ENCODE measurements at places on chromosomes 13 and 19.

DNA sequence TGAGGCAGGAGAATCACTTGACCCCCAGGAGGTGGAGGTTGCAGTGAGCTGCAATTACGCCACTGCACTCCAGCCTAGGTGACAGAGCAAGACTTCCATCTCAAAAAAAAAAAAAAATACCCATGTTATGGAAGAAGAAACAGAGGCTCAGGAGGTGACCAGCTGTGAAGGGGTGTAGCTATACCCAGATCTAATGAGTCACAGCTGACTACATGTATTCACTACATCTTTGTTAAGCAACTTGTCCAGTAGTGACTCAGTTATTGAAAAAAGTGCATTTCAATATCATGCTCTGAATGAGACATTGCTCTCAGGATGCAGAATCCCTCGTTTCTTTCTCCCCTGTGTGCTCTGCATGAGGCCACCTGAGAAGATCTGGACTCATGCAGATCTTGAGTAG lies 16.1 kb upstream of the SPART start:
- no peak for DNase-seq

- no peak for DNase-seq
Observed at GRCh38 chr19:41133260-41133659, 19.0 kb downstream of the CYP2F1 start.

DNA sequence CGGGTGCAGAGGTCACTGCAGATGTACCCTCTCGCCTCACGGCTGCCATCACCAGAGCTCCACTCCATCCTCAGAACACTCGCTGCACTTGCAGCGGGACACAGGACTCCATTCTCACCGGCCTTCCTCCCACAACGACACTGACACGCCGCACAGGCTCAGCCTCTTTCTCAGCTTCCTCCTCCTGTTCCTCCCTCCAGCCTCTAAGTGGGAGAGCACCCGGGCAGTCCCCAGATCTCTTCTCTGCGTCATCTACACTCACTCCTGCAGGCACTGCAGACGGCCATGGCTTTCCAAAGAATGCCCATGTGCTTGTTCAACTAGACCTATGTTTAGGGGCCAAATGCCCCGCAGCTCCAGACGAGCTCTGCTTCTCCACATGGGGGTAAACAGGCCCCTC lies 14.3 kb upstream of the FKRP start:
- no peak for DNase-seq

DNA sequence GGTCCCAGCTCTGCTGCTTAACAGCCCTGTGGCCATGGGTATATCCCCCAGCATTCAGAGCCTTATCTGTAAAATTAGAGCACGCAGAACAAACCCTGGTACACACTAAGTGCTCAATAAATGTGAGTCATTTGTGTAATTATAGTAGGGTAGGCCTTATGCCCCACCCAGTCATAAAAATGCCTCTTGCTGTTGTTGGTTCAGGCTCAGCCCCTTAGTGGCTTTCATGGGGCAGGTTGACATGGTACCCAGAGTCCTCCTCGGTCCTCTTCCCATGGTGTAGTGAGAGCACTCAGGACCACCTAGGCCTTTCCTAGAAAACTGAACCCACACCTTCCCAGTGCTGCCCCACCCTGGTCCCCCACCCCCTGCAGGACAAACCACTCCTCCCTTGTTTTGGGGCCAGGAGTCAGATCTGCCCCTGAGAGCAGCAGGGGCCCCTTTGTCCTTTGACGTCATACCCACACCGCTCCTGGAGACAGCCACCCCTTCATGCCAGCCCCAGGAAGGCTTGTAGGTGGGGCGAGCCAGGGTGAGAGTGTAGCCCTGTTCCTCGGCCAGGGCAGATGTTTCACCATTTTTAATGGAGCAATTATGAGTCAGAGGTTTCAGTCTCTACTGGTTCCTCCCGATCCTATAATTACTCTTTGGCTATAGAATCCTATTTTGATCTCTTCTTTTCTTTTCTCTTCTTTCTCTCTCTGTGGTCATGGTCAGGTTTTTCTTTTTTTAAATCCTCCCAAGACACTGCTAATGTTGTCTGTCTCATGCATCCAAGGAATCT lies 36.8 kb downstream of the ACTN4 start:
- no peak for DNase-seq

- no peak for DNase-seq
Observed at GRCh38 chr13:106942563-106942962, 374.6 kb upstream of the ARGLU1 start.

DNA sequence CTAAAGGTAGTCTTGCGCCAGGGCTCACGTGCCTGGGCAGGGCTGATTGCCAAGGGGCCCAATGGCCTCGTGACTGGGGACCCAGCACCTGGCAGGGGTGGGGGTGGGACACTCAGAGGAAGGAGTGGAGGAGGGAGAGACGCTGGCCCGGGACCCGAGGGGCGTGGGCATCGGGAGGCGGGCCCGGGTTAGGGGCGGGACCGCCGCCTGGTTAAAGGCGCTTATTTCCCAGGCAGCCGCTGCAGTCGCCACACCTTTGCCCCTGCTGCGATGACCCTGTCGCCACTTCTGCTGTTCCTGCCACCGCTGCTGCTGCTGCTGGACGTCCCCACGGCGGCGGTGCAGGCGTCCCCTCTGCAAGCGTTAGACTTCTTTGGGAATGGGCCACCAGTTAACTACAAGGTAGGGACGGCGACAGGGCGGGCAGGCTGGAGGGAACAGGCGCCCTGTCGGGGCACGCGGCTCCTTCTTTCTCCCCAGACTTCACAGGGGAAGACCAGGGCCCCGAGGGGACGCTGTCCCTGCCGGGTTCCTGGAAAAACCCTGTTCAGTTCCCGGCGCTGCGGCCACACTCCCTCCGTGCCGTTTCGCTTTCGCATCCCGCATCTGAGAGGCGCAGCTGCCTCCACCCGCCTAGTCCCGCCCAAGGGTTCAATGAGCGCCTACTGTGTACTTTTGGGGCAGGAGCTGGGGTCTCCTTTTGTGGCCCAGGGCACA lies at the start of gene IFI30:
TSS of gene IFI30 (plus strand) at position 242 of the 717 bp plus-strand sequence. CDS start at position 271, 29 bp downstream.
- DNase-seq = no peak

DNA sequence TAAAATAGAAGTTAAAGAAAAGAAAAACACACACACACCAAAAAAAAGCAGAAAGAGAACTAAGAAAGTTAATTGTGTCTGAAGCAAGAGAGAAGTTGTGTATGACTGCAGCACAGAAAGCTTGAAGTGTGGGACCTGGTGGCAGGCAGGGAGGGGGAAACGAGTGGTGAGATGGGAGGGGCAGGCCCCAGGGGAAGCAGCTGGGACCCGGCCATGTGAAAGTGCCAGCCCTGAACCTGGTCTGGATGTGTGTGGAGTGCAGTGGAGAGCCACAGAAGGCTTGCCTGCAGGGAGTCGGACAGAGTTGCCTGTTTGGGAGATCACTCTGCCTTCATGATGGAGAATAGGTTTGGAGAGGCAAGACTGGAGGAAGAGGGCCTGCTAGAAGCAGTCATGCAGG lies 199.0 kb downstream of the GGACT start:
- DNase-seq = no peak

DNA sequence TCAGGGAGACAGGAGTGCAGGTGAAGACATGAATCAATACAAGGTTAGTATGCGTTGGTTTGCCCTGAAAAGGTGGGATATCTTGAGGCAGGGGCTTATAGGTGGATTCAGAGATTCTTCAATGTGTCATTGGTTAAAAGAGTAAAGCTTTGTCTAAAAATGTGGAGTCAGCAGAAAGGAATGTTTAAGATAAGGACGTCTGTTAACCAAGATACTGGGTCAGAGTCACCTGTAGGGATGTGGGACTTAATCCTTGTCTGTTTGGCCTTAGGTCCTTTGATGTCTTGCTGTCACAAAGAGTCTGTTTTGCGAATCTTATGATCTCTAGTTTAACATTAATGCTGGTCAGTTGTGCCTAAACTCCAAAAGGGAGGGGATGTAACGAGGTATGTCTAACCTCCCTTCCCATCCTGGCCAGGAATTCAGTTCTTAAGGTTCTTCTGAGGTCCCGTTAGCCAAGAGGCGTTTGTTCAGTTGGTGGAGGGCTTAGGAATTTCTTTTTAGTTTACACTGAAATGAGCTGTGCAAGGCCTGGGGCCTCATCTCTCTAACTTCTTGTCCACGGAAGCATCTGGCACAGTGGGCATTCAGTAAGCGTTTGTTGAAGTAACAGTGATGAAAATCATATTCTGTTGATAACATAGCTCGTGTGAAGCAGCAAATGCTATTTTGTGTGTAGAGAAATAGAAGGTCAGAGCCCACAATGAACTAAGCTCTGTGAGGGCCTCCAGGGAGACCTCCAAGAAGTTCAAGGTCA lies 96.2 kb upstream of the RNF113B start:
- DNase-seq = no peak

DNA sequence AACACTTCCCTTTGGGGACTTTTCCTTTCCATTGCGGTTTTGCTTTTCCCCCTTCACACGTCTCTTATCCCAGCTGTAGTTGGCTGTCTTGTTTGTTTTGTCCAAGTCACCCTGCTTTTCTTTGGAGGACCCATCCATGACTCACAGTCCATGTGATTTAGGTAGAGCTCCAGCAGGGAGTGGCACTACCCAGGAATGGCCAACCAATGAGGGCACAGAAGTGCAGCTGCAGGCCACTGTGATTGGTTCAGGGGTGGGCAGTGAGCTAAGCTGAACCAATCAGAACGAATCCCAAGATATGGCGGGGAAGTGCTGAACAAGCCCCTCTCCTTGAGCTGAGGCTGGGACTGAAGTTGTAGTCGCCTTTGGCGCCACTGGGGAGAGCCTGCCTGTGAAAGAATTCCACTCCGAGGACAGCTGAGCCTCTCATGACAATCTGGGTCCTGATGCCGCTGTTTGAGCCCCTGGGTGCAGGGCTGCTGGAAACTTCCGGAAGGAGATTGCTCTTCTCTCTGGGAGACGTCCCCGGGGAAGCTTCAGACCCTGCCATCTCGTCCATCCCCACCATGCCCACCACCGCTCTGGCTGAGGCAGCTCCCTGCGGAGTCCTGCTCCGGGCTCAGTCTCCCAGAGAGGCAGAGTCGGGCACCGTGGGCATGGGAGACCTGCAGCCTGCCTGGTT lies 62.9 kb upstream of the URI1 start:
- DNase-seq = no peak

DNA sequence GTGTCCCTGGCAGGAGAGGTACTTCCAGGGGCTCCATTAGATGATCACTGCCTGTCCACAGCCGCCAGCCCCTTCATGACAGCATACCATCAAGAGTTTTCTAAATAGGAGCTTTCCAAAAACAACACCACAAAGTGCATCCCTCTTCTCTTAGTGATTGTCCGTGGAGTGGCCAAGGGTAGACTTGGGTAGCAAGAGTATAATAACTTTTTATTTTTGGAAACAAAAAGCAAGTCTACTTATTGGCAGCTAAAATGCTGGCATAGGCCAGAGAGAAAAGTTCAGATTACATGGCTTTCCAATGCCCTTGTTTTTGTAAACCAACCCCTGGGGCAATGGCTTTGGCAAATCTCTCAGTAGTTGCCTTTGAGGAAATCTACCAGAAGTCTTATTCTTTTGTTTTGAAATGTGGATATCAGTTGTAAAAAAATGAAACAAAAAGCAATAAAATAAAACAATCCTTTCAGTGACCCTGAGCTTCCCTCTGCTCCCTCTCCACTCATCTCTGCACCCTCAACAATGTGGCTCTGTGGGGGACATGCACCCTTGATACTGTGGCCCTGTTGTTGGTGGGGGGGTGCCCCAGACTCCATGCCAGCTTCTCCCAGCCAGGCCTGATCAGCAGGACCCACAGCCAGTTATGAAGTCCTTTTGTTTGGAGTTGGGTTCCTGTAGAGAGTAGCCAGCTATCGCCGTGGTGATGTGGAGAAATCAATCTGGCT lies 294.1 kb downstream of the DLEU7 start:
- no peak for DNase-seq

DNA sequence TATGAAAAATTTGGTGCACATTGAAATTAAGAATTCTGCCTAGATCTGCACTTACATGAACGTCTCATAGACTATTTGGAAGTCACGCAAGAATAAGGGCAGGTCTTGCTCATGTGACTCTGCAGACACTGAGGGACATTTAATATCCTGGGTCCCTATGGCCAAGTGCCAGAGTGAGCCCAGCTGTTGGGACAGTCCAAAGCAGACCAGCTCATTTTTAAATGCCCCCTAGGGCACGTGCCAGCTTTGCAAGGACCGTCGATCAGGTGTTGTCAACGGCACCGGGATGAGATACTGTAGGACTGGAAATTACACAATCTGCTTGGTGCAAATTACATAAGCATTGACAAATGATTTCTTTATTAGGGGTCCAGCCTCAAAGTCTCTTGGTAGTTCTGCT lies 293.6 kb downstream of the TEX29 start:
- no peak for DNase-seq

GRCh38 chr13:50537029-50537428 lies 306.5 kb downstream of the DLEU7 start:
- DNase-seq = no peak

DNA sequence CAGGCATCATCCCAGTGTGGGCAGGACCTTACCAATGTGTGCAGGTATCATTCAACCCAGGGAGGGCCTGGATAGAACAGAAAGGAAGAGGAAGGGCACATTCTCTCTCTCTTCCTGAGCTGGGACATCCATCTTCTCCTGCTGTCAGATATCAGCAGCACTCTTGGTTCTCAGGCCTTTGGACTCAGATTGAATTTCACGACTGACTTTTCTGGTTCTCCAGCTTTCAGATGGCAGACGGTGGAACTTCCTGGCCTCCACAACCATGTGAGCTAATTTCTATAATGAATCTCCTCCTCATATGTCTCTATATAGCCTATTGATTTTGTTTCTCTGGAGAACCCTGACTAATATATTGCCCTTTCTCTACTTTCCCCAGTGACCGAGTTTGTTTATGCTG lies 77.3 kb downstream of the OLFM4 start:
- DNase-seq = no peak

GRCh38 chr19:7287722-7288121 lies 6.5 kb downstream of the INSR start:
- no peak for DNase-seq

- DNase-seq = no peak
Observed at GRCh38 chr19:55474269-55475265, 1.9 kb upstream of the ZNF628 start.

DNA sequence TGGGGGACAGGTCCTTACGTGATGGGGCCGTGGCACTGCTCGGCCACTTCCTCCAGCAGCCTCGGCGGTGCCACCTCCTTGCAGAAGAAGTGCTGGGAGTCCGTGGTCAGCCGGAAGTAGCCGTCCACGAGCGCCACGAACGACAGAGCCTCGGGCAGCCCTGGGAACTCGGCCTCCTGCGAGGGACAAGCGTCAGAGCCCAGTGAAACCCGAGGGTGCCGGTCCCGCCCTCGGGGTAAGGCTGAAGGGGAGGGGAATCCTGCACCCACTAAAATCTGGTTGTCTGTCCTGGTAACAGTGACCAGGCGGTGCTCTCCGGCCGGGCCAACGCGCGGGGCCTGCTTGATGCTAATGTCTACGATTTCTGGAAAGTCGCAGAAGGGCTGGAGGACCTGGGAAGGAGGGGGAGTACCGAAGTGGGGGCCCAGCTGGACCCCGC lies 6.4 kb downstream of the JAK3 start:
- no peak for DNase-seq

GRCh38 chr19:14871619-14872230 lies 14.2 kb downstream of the OR7A17 start:
- DNase-seq = no peak
